ENCODE measurements at places on chromosomes 7 and 10.

GRCh38 chr10:20593649-20594048 is 303.5 kb downstream of the NEBL start:
- DNase-seq: no peak

- no peak for DNase-seq
Observed at GRCh38 chr10:95236068-95236903, 42.2 kb downstream of the ACSM6 start.

DNA sequence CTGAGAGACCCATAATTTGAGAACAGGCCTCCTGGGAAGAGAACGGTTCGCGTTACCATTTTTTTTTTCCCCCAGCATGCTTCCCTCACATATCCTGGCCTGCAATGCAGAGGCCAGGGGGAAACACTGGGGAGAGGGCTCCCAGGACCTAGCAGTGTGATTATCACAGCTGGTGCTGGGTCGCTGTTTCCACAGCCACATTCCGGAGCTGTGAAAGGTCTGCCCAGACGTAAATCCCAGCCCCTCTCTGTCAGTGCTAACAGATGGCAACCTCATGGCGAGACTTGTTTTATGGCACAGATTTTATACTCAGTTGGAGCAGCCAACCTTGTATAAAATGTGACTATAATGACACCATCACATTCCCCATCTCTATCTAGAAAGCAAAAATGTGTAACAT is 150.5 kb downstream of the PLXDC2 start:
- DNase-seq: no peak

- no peak for DNase-seq
Observed at GRCh38 chr7:76057103-76057812, 9.4 kb downstream of the MDH2 start.

DNA sequence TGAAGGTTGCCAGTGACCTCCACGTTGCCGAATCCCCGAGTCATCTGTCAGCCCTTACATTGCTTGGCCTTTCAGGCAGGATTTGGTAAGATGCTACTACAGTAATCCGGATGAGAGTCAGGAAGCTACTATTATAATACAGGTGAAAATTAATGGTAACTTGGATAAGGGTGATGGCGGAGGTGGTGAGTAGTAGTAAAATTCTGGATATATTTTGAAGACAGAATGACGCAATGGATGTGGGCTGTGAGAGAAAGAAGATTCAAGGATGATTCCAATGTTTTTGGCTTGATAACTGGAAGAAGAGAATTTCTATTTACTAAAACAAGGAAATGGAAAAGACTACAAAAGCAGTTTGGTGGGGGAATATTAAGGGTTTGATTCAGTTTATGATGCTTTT is 1.4 kb upstream of the DNAJB12 start:
- DNase-seq: no peak

- no peak for DNase-seq
Observed at GRCh38 chr10:88490231-88490980, 92.7 kb downstream of the RNLS start.

GRCh38 chr7:22582863-22583622 is 83.1 kb upstream of the STEAP1B start:
- no peak for DNase-seq

- no peak for DNase-seq
Observed at GRCh38 chr7:108589874-108590273, 20.2 kb downstream of the DNAJB9 start.

- no peak for DNase-seq
Observed at GRCh38 chr7:41421056-41421455, 281.8 kb downstream of the INHBA start.

DNA sequence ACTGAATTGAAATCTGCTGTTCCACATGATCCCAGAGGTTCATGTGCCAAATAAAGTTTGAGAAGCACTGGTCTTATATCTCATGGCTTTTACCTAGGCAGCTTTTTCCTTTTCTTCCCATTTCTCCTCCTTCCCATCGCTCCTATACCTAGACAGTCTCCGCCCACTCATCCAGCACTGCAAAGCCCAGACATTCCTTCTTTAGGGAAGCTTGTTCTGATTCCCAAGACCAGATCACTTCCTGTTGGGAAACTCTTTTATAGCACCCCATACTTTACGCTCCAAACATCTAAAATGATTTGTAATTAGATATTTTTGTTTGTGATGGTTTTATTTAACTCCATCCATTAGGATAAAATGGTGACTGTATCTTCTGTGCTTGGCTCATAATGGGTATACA is 75.9 kb downstream of the BMPER start:
- no peak for DNase-seq

- no peak for DNase-seq
Observed at GRCh38 chr7:101093906-101094305, 8.6 kb downstream of the TRIM56 start.

DNA sequence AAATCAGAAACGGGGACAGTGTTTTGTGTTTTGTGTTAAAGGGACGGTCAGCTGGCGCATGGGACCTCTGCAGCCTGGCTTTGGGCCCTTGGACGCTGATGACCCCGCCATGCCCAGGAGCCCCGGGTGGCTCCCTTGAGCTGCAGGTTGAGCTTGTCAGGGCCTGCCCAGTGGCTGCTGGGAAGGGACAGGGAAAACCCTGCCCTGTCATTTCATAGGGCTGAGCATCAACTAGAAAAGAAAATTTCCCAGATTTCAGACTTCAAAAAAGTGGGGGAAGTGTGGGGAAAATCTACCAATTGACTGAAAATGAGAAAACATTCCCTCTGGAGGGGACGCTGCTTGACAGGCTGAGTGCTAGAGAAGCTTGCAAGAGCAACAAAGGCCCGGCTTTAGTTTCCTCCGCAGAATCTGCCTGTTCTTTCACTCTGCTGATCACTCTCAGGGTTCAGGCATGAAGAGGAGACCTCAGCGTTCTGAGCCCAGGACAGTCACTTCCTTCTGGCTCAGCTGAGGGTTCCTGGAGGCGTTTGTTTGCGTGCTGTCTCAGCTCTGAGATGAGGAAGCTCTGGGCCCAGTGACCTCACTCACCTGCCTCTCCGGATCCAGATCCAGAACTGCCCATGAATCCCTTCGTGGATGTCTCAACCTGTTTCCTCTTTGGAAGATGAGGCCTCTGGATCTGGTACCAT is 18.6 kb upstream of the DNAJB6 start:
- DNase-seq: no peak

GRCh38 chr10:651692-652091 is 37.8 kb downstream of the DIP2C start:
- no peak for DNase-seq

GRCh38 chr10:43666552-43666951 is 17.9 kb upstream of the ZNF32 start:
- DNase-seq: no peak

DNA sequence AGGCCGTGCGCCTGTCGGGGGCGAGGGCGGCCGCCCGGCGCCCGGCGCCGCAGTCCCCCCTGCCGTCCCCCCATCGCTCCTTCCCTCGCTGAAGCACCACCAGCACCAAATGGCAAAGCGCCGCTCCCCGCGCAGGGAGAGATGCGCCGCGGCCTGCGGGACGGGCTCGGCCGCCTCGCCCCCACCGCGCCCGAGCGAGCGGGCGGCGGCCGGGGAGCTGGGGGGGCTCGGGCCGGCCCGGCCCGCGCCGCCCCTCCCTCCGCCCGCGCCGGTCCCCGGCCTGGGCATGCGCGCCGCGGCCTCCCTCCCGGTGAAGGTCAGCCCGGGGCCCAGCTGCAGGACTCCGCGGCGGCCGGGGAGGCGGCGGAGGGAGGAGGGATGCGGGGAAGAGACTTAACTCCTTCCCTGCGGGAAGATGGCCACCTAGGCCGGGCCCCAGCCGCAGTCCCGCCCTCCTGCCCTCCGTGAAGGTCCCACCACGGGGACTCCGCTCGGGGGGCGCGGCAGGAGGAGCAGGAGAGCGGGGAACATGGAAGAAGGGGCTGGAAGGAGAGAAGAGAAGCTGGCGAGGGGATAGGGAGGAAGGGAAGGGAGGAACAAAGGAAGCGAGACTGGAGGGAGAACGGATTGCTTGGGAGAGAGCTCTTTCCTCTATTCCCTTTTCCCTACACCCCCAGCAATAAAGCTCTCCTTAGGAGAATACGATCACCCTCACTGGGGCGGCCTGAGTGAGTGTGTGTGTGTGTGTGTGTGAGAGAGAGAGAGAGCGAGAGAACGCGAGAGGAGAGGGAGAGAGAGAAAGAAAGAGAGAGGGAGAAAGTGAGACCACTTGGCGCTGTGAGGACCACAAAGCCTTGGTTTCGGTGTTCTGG is 3.4 kb upstream of the SMARCD3 start:
- no peak for DNase-seq

DNA sequence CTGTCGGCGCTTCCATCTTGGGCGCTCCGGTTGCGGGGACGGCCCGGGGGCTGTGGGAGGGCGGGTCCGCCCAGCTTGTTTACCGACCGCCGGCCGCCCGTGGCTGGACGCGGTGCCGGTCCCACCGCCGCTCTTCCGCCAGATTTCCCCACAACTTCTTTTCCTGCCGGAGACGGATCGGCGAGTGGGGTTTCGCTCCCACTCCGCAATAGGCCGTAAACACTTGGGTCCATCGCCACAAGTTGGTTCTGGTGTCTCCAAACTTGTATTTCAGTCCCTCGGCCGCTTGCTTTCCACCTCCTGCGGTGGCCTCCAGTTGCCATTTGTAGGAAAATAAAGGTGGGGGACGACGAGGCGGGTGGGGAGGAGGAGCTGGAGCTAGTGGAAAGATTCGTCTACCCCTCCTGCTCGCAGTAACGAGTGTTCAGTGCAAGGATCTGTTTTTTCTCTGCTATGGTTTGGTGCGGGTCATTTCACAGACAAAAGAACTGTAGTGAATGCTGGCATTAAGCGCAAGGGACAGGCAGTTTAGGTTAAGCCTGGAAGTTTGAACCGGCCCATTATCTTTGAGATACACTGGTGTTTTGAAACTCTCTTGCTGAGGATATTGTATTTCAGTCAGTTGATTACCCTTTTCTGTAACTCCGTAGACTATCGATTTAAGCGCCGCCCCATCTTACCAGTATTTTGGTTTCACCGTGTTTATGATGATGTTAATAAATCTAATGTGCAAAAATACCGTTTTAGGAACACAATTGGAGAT is 24.3 kb upstream of the ZRANB1 start:
- no peak for DNase-seq

DNA sequence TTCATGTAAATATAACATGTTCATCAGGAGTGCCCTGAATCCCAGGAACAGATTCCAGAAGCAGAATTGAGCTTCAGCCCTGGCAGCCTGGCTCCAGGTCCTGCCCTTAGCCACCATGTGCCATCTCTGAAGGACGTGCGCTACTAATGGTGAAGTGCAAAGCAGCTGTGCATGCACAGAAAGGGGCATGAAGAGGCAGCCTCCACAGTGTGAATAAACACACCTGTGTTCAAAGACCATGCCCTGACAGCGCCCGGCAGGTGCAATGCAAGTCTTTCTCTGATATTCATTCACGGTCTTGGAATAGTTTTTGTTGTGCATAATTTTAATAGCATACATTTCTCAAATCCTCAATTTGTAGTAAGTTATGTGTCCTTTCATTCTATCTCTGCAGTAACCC is 250.4 kb upstream of the TCERG1L start:
- DNase-seq: no peak

DNA sequence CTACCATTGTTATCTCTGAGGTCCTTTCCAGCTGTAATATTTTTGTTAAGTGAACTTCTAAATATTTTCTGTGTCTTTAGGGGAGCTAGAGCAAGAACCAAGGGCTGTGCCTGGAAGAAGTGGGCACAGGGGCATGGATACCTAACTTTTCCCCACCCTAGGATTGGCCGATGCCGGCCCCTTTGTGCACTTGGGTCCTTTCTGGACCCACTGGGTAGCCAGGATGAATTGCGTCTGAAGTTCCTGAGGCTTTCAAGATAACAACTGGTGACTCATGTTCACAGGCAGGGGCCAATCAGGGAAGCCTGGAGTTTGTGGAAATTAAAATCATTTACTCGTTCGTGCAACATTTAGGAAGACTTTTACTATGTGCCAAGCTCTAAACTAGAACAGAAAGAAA is 758 bp downstream of the DPCD start:
- no peak for DNase-seq

DNA sequence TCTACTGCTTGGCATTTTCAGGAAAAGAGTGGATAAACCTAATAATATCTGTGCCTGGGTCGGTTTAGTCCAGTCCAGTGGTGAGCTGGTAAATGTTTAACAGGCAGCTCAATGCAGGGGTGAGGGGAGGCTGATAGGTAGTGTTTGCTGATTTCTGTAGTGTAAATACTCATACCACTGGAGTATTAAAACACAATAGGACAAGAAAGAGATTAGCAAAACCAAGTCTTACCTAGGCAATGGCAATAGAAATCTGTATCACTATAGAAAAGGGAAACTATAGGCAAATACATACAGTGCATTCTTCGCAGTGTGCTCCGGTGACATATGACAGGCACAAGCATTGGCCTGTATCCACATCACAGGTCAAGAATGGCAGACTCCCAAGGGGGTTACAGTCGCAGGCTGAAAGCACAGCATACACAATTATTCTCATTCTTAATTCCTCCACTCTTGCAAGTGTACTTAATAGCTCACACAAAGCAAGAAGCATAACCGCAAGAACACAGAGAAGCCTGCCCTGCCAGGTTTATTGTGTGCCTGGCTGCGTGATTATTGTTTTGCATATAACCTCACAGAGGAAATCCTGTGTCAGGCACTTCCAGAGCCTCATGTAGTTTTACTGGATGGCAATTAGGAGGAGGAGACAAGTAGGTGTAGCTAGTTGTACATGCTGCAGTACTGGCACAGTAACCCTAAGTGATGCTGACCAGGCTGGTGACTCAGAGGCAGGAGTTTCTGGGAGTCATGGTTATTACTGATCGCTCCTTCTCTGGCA is 35.0 kb downstream of the LAMB4 start:
- no peak for DNase-seq

GRCh38 chr7:28919510-28919909 is 38.6 kb downstream of the TRIL start:
- no peak for DNase-seq

DNA sequence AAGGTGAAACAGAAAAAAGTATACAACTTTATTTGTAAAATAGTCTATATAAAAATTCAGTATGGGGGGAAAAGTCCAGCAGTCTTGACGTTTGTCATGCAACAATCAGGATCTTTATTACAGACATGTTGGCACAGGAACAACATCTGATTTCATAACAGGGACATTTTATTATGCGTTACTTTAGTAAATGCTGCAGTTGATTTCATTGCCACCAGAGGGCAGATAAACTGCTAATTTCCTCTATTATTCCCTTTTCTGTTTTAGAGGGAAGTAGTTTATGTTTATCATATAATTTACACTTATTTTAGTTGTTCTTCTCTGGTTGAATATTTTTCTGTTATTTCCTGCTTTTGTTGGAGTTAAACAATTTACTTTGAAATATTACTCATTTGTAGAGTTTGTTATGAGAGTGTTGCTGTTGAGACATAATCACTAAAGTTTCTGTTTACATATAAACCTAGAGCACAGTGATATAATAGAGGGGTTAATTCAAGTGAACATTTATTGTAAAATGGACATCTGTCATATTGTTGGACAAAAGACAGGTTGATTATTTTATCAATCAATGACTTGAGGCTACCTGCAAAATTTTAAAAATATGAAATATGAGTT is 3.3 kb downstream of the PLXDC2 start:
- no peak for DNase-seq

GRCh38 chr10:63671317-63671937 is 150.2 kb downstream of the REEP3 start:
- no peak for DNase-seq

GRCh38 chr7:84824057-84824651 is 362.7 kb downstream of the SEMA3D start:
- DNase-seq: no peak

Data from activated naive CD4-positive, alpha-beta T cell (primary cell).